Stimulated activated CD4-positive, alpha-beta T cell treated with anti-CD3 and anti-CD28 coated beads, Interleukin-1b, Interleukin-23, amount 100 ng/mL, for 1 hour (primary cell): ENCODE measurements at places on chromosomes 2 and 18.

DNA sequence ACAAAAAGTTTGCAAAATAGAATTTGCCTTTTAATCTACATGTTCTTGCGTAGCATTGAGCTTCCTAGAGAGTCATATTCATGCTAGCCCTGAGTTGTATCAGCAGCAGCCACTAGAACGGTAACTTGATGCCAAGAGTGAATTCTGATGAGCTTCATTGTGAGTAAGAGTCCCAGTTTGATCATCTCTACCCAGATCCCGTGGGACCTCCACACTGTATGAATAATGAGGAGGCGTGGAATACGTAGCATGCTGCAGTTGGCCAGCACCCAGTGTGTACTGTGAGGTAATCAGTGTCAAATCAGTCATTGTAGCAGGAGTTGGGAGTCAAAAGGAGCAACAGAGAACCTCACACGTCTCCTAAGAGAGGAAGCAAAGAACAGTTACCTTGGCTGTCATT, 197.9 kb downstream of the NEDD4L start:
- no peak for DNase-seq

DNA sequence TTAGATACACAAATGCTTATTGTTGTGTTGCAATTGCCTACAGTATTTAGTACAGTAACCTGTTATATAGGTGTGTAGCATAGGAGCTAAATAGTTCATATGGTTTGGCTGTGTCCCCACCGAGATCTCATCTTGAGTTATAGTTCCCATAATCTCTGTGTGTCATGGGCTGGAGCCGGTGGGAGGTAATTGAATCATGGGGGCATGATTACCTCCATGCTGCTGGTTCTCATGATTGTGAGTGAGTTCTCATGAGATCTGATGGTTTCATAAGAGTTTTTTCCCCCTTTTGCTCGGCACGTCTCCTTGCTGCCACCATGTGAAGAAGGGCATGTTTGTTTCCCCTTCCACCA, 190.5 kb upstream of the SESTD1 start:
- no peak for DNase-seq

GRCh38 chr2:228735697-228736096, 535.4 kb downstream of the PID1 start:
- no peak for DNase-seq

- DNase-seq: no peak
Measured at GRCh38 chr2:149204686-149205085, 125.7 kb upstream of the LYPD6 start.

GRCh38 chr2:52956766-52957165, 810.8 kb upstream of the CHAC2 start:
- DNase-seq: no peak

DNA sequence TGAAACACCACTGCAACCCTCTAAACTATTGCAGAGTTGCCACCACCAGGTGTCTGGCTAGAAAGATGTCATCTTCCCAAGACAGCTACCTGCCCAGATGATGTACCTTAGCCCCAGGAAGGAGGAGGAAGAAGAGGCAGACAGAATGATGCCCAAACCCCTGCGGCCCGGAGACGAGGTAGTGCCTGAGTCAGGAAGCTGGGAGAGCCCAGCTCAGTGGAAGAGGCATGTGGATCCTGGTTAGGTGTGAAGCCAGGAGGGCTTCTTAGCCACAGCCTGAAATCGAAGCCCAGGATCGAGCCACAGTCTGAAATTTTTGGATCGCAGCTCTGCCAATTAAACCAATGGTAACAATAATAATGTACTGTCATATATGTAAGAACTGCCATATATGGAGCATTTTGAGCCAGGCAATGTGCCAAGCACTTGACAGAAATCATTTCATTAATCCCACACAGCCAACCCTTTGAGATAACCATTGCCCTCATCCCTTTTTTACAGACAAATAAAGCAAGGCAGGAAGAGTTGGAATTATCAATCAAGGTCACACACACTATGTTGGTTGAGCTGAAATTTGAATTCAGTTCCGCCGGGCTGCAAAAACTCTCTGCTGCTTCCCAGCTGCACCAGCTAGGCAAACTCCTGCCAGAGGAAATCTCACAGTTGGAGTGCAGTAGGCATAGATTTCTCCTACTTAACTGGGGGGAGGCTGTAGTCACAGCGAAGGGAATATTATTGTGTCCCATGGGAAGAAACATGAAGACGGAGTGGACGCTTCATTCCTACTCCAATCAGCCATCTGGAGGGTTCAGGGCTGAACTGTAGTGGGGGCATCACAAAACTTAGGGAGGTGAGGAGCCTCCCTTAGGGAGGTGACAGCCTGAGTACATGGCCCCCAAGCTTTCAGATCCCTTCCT, 19.4 kb upstream of the CYP1B1 start:
- no peak for DNase-seq

DNA sequence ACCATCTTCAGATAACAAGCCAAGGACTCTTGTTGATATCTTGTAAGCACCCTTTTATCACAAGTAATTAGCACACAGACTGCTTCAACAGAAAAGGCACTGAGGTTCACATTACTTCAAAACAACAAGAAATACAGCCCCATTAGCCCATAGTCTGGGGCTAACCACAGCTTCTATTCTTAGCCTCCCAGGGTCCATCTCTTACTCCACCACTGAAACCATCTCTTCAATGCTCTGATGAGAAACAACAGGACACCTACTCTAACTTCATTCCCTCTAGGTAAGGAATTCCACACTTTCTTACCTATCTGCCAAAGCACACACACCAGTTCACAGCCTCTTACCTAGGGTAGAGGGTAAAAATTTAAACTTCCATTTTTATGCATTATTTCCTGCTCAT, 26.4 kb upstream of the CYTIP start:
- DNase-seq: no peak
